Immature natural killer cell (primary cell): ENCODE measurements at places on chromosomes 7 and 10. TPM values are rescaled to one million over a fixed set of nuclear protein-coding genes. Genes with fewer than 3 reads are reported as not detected.

Gene STYXL1
- 102 TPM for polyA plus RNA-seq

Gene NME8
- 14.1 TPM for polyA plus RNA-seq

Gene ANKRD61
- polyA plus RNA-seq = not detected

Gene MRPS17
- polyA plus RNA-seq = 20.2 TPM

Gene LRIT1
- polyA plus RNA-seq = not detected

Gene C7orf33
- polyA plus RNA-seq = not detected

Gene UBE2D4
- polyA plus RNA-seq = 11.5 TPM

Gene LAMB4
- polyA plus RNA-seq = not detected
